ENCODE measurements at places on chromosomes 11 and 22.

DNA sequence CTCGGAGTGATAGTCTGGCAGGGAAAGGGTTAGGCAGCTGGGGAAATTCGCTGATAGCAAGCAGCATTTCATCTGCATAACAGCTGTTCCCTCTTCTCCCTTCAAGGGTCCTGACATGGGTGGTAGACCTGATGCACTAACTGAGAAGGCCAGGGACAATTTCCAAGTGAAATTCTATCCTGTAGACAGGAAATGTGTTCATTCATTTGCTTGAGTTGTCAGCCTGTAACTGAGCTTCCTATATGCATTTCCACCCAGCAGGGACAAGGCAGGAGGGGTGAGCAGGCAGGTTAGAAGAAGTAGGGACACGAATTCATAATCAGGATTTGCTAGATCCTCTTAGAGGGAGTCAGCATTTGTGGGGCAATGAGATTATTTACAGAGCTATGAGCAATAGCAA, 154.3 kb upstream of the NCAM1 start:
- no peak for DNase-seq

- DNase-seq = no peak
These were observed 454.4 kb downstream of the BRD1 start for GRCh38 chr22:49373289-49373666.

DNA sequence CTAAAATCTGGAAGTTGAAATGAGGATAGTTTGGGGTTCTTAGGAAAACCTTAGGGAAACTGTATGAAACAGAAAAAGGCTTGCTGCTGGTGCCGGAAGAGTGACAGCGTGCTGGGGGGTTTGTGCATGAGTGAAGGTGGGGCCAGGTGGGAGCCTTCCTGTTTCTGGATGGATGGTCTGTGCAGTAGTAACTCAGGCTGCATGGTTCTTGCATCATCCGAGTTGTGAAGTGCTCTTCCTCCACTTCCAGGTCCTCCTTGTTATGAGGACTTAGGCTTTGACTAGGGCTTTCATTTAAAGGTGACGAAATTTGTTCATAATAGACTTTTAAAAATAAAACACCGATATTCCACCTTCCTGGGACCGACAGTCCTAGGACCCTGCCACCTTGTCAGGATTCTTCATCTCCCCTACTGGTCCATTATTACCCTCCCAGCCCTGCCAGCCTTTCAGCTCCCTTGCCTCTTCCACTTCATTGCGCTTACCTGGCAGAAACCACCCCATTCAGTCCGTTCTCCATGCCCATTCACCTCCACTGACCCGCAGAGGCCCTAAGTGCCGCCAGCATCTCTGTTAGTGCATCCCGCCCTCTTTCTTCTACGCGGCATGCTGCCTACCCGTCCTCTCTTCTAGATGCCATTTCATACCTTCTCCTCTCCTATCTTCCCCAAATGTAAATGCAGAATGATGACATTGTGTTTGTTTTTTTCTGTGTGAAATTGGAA, 47.3 kb downstream of the PPFIA1 start:
- DNase-seq = no peak

- DNase-seq = no peak
These were observed 35.3 kb upstream of the LRRC32 start for GRCh38 chr11:76705826-76706225.

GRCh38 chr11:70203751-70204465, 812 bp downstream of the FADD start:
- DNase-seq = peak; percentile 95

- no peak for DNase-seq
These were observed 333.5 kb upstream of the PITPNB start for GRCh38 chr22:28252539-28252938.

GRCh38 chr22:45208993-45209838, 31.5 kb downstream of the KIAA0930 start:
- peak; percentile 38 for DNase-seq

DNA sequence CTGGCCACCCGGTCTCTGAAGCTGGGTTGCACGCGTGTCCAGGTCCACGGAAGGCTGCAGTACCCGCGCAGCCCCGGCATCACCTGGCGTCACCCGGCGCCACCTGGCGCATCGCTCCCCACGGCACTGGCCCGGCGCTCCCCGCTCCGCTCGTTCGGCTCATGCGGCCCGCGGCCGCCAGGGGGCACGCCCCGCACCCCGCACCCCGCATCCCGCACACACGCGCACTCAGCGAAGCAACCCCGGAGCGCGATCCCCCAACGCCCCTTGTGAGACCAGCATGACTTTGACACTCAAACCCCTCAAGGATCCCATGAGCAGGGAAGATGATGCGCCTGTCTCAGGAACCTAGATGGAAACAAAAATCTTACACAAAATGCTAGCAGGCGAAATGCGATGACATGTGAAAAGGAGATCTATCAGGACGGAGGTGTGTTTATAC, 11.9 kb downstream of the B3GNT6 start:
- DNase-seq = peak; percentile 75

- no peak for DNase-seq
These were observed 305.1 kb downstream of the CTTN start for GRCh38 chr11:70703141-70704064.

All from stimulated activated CD4-positive, alpha-beta T cell treated with anti-CD3 and anti-CD28 coated beads, Interleukin-15, amount 100 ng/mL, for 24 hours (primary cell).